ENCODE measurements at places on chromosomes 3 and 15. TPM values are rescaled to one million over a fixed set of nuclear protein-coding genes. Genes with fewer than 3 reads are reported as not detected.

Gene GP5
- 0.11 TPM for total RNA-seq

- no peak for DNase-seq
These were observed 13.1 kb upstream of the NAALADL2 start for GRCh38 chr3:174846055-174846454.

GRCh38 chr15:88230823-88231222, 25.7 kb downstream of the NTRK3 start:
- DNase-seq: no peak

- DNase-seq: no peak
These were observed 49.5 kb downstream of the SMAD6 start for GRCh38 chr15:66751579-66751978.

- no peak for DNase-seq
These were observed 84.8 kb upstream of the ICE2 start for GRCh38 chr15:60563539-60564404.

- no peak for DNase-seq
These were observed 85.6 kb downstream of the TJP1 start for GRCh38 chr15:29736744-29737020.

DNA sequence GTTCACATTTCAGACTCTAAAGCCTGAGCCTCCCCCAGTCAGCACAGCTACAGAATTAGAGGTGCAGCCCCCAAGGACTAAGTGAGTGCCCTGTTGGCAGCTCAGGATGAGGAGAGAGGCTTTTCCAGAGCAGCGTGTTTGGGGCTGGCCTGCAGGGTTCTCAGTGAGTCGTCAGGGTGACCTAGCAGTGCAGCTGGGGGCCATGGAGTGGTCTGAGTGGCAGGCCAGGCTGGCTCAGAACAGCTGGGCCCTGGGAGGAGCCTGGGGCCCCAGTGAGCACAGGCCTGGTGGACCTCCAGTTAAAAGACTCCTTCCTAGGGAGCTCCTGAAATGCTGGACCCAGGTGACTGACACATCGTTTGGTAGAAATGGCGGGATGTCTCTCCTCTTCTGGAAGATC, 108.3 kb downstream of the SLC49A4 start:
- no peak for DNase-seq

Gene FOXB1
- total RNA-seq: not detected

DNA sequence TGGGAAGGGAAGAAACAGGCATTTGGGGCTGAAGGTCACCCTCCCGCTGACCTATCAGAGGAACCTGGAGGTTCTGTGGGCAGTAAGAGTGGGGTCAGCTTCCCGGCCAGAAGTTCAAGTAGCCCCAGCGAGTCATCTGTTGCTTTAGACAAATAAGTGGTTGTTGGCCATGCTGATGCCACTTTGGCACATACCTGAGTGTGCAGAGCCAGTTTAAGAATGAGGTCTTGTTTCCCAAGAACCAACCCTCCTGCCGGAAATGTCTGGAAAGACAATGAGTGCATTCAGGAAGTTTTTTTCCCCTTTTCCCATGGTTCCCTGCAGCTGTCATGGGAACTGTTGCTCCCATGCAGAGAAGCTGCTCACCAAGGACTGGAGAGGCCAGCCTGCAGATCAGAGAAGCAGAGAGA, 166.7 kb downstream of the ZNF621 start:
- no peak for DNase-seq

Gene CLDN18
- total RNA-seq: 0.44 TPM

DNA sequence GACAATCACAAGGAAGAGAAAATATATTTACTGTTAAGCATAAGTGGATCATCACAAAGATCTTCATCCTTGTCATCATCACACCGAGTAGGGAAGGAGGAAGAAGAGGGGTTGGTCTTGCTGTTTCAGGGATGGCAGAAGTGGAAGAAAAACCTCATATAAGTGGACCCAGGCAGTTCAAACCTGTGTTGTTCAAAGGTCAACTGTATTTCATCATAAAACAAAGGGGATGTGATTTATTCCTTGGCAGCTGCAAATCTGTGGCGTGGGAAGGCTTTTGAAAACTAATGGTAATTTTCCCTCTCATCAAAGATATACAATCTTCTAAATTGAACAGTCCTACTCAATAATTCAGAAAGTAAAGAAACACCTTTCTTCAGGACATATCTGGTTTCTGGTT, 129.9 kb upstream of the ABI3BP start:
- peak; percentile 21 for DNase-seq

Gene CPNE9
- not detected for total RNA-seq

- DNase-seq: no peak
These were observed 2.9 kb downstream of the COMMD4 start for GRCh38 chr15:75338661-75339240.

DNA sequence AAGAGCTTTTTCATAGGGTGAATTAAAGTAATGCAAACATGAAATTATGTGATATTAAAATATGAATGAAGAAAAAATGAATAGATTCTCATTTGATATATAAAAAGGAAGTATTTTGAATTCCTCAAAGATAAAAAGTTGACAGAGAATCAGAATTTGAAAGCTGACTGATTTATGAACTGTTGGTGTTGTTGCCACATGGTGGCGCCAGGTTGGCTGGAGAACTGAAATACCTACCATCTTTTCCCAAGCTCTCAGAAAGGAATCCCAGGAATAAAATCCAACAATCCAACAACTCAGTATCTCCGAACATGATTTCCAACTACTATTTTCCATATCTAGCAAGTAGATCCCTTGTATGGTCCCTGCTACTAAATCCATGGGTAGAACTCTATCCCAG, 3.1 kb downstream of the MYRIP start:
- DNase-seq: peak; percentile 40

GRCh38 chr3:194072691-194073279, 63.2 kb upstream of the HES1 start:
- peak; percentile 49 for DNase-seq

GRCh38 chr3:86771741-86772512, 219.0 kb downstream of the VGLL3 start:
- no peak for DNase-seq

DNA sequence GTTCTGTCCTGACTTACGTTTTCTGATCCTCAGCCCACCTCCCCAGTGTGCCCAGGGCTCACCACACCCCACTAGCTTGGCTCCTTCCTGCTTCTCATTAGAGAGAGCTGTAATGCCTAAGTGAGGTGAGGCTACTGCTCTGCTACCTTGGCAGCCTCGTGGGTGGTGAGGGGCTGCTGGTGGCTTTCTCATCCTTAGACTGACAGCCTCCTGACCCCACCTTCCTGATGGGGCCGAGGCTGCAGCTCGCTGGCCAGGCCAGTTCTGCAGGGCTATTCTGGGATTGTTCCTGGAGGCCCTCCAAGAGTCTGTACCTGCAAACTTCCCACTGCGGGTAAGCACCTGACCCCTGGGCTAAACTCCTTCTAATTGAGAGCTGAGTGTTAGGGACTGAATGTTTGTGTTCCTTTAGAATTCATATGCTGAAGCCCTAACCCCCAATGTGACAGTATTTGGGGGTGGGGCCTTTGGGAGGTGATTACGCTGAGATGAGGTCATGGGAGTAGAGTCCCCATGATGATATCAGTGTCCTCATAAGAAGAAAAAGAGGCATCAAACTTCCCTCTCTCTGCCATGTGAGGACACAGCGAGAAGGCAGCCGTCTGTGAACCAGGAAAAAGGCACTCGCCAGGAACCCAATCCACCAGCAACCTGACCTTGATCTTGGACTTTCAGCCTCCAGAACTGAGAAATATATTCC, 38.1 kb upstream of the IQSEC1 start:
- peak; percentile 50 for DNase-seq

- no peak for DNase-seq
These were observed 45.8 kb downstream of the DNAJB8 start for GRCh38 chr3:128420720-128421438.

- no peak for DNase-seq
These were observed 245.3 kb downstream of the PDZRN3 start for GRCh38 chr3:73379465-73379864.

Gene ITPKA
- total RNA-seq: 36.1 TPM

- DNase-seq: peak; percentile 79
These were observed 154.0 kb downstream of the ADAMTS9 start for GRCh38 chr3:64533617-64534317.

Data from colonic mucosa (tissue), 4 donors.